WERI-Rb-1 (cell line): ENCODE measurements at places on chromosomes 12 and 14.

DNA sequence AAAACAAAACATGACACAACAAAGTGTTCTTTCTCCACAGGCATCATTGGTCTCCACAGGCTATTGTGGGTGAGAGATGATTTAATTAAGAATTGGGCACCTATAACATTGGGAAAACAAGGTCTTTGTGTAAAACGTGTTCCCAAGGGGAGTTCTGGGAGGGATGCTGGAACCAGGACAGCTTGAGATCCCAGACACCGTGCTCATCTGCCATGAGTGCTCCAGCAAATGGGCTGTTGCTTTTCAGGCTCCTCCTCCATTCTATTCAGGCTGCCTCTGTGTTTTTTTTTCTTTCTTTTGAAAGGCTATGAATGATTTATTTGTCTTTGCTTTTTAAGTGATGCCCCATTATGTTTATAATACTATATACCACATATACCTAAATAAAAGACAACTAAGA lies 122.4 kb downstream of the DACT1 start:
- no peak for DNase-seq

DNA sequence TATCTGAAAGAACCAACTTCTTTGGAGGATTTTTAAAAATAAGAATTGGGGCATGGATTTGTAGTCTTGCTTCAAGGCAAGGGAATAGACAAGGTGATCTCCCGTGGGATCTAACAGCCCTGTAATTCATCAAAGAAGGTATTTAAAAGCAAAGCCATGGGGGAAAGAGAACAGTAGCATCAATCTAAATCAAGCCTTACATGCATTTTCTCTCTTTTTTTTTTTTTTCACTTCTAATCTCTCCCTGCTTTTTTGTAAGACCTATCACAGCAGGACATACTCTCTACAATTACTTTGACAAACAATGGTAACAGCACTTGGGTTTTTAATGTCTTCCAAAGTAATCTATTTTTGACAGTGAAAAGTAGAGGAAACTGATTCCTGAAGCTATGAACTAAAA lies 367.9 kb downstream of the PAWR start:
- DNase-seq: no peak

GRCh38 chr12:93311827-93312226 lies 65.9 kb upstream of the NUDT4 start:
- DNase-seq: no peak

- no peak for DNase-seq
These were observed 165.9 kb upstream of the GSC start for GRCh38 chr14:94935706-94936300.

GRCh38 chr14:86055512-86056075 lies 525.6 kb downstream of the FLRT2 start:
- peak; percentile 14 for DNase-seq

DNA sequence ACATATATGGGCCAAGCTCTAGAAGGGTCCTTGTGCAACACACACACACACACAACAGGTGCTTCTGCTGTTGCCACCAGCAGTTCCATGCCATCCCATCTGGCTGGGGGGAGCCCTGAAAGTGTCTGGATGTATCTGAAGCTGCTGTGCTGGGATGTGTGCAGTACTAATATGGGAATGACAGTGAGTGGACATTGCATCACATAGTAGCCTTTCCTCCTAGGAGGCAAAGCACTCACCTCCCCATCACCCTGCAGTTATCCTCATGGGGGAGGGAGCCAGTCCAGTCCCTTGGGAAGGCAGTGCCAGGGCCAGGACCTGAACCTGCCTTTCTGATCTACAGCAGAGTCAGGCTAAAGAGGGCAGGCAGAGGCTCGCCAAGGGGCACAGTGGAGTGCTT lies 208.9 kb downstream of the CACNA1C start:
- DNase-seq: no peak

- no peak for DNase-seq
These were observed 89.1 kb upstream of the RIC8B start for GRCh38 chr12:106685381-106685780.

GRCh38 chr12:130967636-130968035 lies 13.9 kb downstream of the ADGRD1 start:
- DNase-seq: no peak

GRCh38 chr14:94936401-94936892 lies 166.5 kb upstream of the GSC start:
- peak; percentile 95 for DNase-seq

- no peak for DNase-seq
These were observed 11.5 kb upstream of the CHD4 start for GRCh38 chr12:6618483-6619225.

GRCh38 chr14:80695869-80696268 lies 245.7 kb downstream of the CEP128 start:
- DNase-seq: no peak

DNA sequence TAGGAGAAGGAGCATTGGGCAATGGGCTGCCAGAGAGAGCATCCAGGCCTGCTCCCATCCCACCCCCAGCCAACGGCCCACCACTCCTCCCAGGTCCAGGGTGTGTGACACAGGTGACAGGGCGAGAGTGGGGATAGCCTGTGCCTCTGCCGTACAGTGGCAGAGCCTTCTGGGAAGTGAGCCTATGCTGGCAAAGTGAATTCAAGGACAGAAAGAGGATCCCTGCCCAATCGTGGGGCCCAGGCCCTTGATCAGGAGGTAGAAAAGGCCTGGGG lies 553 bp upstream of the KRT79 start:
- DNase-seq: no peak
